Activated CD4-positive, alpha-beta T cell treated with anti-CD3 and anti-CD28 coated beads, Interleukin-2, amount 50 U/mL, for 24 hours (primary cell): ENCODE measurements at places on chromosomes 5 and 9.

DNA sequence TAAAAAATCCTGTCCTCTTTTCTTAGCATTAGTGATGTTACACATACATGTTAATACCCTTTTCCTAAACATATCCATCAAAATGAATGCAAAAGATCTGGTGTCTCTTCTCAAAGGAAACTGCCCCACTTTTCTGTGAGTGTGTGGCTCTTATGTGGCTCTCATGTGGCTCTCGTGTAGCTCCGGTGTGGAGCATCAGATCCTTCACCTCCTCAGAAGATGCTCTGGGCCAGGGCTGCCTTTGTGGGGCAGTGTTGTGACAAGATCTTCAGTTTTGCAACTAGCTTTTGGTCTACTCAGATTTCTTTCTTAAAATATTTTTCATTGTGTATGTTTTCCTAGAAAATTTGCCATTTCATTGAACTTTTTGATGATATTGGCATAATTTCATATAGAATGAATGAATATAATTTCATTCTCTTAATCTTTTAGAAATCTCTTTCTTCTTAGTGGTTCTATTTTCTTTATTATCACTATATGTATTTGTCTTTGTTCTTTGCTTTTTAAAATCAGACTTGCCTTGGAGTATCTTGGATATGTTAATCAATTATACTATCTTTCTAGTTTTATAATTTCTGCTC is 19.4 kb downstream of the GARNL3 start:
- DNase-seq = peak; percentile 4

DNA sequence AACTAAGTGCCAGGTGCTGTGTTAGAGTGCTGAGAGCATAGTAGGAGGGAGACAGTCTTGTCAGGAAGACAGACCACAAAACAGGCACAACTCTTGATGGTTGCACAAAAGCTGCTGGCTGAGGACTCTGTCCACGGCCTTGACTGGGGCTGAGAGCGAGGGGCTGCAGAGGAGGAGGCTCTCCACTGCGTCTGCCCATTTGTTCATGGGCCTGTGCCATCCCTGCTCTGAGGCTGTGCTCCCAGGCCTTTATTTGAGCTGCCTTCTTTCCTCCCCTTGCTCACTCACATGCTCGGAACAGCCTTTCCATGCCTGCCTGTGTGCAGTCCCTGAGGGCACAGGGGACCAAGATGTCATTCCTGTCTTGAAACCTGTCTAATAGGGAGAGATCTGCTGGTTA is 147.8 kb downstream of the CACNA1B start:
- no peak for DNase-seq

DNA sequence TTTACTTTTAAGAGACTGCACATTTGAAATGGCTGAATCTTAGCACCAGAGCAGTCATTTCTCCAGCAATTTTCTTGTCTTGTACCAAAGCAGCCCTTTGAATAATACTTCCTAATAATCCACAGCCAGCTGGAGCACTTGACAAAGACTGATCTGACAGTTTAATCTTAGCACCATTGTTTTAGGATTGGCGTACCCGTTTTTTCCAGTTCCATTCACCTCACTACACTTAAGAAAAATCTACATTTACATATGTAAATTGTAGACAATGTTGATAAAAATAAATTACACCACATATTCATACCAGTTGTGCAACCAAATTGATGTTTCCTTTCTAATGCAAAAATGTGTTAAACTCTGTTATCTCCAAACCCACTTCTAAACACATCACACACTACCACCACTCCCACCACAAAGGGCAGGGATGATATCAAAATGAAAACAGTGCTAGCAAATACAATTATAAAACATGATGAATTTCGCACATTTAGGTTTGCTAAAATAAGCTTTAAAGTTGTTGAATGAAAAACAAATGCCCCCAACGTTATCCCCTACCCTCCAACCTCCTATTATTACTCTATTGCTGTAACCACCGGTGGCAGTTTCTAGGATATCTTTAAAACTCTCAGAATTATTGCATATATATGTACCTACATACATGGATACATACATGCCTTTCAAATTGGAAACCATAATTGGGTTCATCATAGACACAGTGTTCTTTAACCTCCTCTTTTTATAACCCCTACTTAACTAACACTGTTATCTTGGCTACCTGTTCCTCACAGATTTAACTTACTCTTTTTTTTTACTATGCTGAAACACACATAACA is 21.5 kb downstream of the SERINC5 start:
- no peak for DNase-seq

DNA sequence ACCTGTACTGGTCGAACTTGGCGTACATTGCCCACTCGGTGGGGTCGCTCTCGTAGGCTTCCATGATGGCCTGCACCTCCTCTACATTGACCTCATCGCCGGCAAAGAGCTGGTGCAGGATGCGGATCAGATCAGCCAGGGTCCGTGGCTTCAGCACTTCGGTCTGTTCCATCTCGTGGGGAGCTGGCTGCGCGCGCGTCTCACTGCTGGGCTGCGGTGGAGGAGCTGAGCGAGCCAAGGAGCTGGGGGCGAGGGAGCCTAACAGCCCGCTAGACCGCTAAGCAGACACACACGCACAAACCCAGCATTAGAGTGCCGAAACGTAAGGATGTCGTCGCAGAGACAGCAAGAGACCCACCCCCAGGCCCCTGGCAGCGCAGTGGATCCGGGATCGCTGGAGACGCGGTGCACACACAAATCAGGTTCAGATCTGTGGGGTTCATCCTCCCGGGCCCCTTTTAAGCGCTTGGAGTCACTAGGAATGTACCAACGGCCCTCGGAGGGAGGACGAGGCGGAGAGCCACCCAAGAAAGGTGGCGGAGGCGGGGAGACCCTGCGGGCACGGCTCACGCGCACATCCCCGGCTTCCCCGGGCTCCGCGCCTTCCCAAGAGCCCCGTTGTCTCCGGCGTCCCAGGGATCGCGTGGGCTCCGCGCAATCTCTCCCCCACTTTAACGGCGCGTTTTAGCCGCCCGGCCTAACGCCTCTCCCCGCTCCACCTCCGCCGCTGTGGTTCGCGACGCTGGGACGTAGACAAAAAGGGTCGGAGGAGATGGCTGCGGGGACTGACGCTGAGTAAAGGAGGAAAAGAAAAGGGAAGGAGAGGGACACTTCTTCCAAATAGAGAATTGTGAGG is at the start of gene CDO1:
Gene CDO1, minus strand, starts transcription at position 434 of the 856 bp plus-strand sequence. Its CDS starts 262 bp downstream, at position 172.
- no peak for DNase-seq

DNA sequence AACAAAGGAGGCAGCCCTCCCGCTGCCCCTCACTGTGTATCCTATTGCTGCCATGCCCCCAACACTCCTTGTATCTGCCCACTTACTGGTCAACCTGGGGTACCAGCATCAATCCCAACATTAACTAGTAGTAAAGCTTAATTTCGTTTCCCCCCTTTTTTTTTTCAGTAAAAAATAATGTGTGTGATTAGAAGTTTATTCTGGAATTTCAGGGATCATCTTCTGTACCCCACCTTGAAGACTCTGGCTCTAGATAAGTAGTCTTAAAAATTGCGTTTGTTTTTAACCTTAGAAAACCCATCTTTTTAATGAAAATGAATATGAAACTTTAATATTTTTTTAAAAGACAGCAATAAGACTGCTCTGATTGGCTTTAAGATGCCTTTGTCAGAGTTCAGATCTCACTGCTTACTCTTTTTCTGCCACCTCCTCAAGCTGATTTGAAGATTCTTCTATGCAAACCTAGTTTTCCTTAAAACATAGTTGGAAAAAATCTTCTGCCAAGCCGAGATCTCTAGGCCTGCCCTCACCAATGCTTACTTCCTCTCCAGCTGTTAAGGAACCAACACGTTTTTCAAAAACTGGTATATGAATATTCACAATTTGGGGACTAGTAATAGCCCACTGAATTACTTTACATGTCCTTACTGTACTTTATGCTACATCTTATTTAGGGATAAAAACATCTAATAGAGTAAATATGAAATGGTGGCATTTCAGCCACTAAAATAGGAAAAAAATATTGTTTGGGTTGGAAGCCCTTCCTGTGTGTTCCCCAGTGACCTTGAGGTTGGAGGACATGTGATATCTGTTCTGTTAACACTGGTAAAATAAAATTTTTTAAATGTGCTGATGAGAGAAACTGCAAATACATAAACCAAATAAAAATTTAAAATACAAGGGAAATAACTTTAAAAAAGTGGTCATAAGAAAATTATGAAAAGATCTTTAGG is 4.0 kb upstream of the RHOBTB3 start:
- DNase-seq = no peak

- DNase-seq = no peak
Measured at GRCh38 chr9:89528540-89528939, 30.6 kb upstream of the SEMA4D start.
